ENCODE measurements at places on chromosomes 5 and 9.

DNA sequence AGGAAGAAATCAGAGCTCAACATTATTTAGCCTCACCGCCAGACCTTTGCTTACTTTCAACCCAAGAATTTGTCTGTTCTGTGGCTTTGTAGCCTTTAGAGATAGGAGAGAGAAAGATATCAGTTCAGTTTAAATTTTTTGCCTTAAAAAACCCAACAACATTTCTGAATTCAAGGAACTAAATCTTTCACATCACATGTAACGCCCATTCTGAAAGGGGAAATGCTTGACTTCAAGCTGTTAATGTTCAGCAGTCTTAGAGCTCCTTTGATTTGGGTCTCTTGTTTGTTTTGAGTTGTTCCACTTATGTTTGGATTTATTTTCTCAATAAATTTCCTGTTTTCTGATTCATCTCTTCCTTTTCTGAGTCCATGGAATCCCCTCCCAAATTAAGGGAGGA, 294.5 kb downstream of the ARHGAP26 start:
- DNase-seq: no peak

DNA sequence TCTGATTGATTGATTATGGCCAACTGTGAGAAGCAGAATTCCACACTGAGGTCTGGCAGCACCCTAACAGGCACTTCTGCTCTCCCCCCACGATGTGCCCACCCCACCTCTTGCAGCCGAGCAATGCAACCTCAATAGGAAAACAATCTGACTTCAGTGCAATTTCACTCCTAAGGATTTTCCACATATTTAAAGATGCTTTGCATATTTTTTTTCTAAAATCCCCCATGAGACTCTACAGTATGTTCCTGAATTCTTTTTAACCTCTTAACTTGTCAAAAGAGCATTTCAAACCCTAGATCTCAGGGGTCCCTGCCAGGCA, 243.1 kb downstream of the AUH start:
- no peak for DNase-seq

GRCh38 chr9:72537671-72538070, 16.3 kb downstream of the TMC1 start:
- DNase-seq: no peak

- no peak for DNase-seq
Measured at GRCh38 chr5:85143138-85143537, 758.5 kb upstream of the EDIL3 start.

GRCh38 chr5:179127136-179128040, 67.2 kb downstream of the ZNF354C start:
- DNase-seq: no peak

DNA sequence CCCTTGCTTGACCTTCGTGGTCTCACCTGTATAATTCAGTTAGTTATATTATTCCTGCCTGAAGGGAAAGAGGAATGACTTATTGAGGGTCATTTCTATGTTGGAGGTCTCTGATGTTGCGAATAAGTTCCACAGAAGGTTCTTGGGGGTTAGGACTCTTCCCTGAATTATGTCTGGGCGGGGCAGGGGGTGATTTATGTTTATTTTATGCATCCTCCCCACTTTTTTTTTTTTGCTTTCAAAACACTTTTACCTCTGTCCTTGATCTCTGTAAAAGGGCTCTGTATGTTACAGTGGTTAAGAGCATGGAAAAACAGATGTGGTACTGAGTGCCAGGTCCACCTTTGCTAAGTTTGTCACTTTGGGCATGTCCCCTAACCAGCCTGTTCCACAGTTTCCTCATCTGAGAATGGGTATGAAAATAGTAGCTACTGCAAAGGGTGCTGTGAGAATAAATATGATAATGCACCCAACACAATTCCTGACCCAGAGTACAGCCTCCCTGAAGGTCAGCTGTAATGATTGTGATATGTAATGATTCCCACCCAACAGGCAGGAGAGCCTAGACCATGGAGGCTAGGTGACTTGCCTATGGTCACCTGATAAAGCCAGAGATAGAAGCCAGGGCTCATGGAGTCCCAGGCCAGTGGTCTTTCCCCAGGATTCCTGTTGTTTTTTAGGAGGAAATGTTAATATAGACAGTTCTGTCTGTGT, 54.8 kb downstream of the SLC22A5 start:
- no peak for DNase-seq

DNA sequence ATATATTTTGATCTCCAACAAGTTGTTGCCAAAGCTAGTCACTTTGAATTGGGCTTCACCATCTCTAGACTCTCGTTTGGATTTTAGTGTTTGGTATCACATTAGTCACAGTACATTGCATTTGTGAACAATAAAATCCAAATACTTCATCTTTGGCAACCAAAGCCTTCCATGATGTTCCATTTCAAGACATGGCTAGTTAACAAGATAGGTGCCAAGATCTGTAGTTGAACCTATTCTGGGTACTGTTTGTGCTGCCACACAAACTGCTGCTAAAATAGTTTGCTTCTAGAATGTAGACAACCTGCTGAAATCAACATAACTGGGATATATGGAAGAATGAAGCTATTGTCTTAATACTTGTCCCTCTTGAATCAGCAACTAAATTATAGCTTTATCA, 207.5 kb downstream of the LRRC70 start:
- no peak for DNase-seq

Measured in GM12878 (cell line).